ENCODE measurements at places on chromosomes 5 and 9.

GRCh38 chr9:133403766-133404453 lies 13.9 kb downstream of the REXO4 start:
- DNase-seq = no peak

- no peak for DNase-seq
These were observed 7.5 kb downstream of the SLC6A19 start for GRCh38 chr5:1208743-1209488.

DNA sequence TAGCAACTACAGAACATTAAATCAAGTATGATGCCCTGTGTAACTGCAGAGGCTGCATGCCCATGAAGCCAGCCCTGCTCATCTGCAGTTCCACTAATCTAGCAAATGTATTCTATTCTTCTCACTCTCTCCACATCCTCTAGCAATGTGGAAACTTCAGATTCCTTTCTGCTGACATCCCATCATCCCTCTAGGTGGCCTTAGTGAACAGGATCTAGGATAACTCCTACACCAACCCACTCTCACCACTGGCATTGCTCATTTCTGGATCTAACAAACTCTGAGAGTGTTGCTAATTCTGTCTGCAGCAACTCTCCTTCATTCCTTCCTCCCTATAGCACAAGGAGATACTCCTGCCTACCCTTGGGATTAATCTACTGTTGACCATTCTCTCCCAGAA lies 80.8 kb downstream of the FAM81B start:
- no peak for DNase-seq

DNA sequence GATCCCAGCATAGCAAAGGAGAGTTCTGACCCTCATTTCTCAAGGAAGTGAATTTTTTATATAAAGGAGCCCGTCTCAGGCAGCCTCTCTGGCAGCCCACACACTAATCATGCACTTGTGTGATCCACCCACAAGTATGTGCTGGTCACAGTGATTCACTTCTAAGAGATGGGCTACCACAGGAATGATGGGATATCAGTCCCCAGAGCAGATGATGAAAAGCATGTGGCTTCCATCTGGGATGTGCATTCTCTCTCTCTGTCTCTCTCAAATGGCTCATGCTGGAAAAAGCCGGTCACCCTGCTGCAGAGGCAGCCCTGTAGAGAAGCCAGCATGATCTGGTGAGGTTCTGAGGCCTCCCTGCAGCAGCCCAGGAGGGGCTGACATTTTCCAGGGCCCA lies 74.2 kb upstream of the ADCY2 start:
- DNase-seq = no peak

DNA sequence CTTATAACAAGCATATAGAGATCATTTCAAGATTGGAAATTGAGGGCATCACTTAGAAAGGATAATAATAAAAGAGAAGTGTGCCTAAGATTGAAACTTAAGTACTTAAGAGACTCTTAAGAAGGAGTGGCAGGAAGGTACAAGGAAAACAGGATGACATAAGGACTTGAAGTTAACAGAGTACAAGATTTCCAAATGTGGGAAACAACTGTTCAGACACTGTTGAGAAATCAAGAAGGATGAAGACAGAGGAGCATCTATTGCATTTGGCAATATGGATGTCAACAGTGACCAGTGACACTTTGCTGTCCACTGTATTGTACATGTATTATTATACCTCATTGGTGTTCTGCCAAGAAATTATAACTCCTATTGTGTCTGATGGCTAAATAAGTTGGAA lies 157.8 kb upstream of the PTGER4 start:
- no peak for DNase-seq

DNA sequence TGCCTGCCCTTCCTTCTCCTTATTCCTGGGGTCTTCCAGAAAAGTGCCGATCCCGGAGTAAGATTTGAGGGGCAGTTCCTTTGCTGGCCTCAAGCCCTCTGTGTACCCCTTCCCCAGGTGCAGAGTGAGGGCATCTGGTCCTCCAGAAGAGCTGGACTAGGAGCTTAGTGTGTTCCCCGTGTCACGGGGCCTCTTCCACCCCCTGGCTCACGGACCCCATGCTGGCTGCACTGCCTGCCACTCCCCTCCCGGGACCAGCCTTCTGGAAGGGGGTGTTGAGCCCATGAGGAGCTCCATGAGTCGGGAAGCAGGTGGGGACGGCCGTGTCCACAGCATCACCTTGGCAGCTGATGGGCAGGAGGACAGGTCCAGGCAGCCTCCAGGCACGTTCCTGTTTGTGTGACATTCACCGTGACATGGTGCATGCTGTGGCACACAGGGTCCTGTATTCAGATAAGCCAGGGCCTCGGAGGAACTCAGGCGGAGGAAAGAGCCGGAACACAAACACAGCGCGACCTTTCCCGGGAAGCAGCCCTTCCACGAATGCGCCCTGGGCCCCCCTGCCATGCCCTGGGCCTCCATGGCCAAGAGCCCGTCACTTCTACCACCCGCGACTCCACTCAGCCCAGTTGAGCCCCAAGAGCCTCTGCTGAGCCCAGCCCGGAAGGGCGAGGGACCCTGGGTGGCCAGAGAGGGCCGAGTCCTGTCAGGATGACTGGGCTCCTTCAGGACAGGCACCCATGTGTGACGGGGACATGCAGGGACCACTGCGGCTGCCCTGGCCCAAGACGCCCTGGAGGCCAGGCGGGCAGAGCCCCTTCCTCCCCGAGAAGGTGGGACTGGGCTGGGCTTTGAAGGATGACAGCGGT lies 5.9 kb upstream of the LCN1 start:
- DNase-seq = no peak

- no peak for DNase-seq
These were observed 1006.4 kb upstream of the CTNND2 start for GRCh38 chr5:12910641-12911040.

DNA sequence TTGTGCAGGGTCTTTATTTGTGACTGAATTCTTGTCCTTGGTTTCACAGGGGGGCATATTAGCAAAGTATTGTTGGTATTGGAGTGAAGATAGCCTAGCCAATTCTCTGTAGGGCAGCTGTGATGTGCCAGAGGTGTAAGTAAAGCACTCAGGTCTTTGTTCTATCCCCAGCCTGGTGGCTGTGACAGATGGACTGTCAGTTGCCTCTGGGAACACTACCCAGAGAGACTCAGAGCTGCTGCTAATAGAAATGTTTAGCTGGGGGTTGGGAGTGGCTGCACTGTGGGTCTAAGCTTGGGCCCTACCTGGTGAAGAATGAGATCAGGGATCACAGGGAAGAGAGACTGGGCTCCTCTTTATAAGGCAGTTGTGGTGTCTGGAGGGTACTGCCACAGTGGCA lies 1006.5 kb upstream of the TYRP1 start:
- DNase-seq = no peak

DNA sequence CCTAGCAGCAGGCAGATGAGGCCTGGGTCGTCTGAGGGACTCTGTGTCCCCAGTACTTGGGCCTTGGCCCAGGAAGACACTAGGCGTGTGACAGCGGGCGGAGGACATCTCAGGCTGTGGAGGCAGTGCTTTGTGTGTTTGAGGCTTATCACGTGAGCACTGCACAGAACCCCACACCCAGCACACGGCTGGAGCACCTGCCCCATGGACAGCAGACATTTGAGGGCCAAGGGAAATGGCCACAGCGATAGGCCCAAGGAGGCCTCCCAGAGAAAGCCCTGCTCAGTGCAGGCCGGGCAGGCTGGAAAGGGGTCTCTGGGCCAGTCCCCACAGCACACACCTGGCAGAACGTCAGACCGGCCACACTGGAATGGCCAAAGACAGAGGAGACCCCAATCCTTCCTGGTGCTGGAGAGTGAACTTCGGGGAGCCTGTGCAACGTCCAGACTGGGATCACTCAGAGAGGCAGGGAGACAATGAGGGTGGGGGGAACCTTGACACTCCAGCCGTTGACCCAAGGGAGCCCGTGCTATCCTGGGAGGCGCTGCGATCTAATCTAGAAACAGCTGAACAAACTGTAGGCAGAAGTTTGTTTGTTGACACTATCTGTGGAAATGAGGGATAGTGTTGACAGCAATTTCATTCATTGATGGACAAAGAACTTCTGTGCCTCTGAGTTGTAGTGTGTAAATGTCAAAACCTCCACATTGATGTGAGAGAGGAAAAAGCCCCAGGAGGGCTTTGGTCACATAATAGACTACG lies 19.6 kb upstream of the FLT4 start:
- DNase-seq = no peak

DNA sequence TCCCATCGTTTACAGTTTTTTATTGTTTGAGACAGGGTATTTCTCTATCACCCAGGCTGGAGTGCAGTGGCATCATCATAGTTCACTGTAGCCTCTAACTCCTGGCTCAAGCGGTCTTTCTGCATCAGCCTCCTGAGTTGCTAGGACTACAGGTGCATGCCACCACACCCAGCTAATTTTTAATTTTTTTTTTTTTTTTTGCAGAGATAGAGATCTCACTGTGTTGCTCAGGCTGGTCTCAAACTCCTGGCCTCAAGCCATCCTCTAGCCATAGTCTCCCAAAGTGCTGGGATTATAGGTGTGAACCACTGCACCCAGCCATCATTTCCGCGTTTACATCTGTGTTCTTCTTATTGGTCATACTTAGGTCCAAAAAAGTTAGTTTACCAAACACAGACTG lies 53.6 kb downstream of the FSD1L start:
- DNase-seq = no peak

DNA sequence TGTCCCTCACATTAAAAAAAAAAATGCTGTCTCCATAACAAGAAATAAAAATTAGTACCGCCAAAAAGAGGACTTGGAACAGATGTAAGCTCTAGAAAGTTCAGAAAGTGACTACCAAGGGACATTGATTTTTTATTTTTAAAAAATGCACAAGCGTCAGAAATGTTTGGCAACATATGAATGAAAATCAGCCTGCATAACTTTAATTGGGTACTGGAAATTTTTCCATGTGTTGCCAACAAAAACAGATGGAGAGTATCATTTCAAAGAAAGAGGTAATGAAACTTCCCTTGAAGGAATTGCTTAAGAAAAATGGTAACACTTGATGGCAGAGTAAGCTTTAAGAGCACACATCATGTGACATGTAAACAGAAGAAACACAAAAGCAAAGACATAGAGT lies 47.2 kb downstream of the OR2K2 start:
- no peak for DNase-seq

GRCh38 chr5:59326596-59326995 lies 566.9 kb downstream of the PDE4D start:
- DNase-seq = no peak

DNA sequence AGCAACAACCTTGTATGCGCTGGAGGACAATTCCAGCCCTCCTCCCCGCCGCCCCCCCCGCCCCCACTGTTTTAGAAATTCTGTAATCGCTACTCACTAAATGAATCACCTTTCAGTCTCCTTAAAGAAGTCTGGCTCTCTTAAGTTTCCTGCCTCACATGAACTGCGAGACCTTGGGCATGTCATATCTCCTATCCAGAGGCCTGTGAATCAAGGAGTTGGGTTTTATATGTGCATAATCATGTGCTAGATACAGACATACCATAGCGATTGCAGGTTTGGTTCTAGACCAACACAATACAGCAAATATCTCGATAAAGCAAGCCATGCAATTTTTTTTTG lies 337 bp upstream of the DMAC1 start:
- no peak for DNase-seq

GRCh38 chr9:95509851-95510708 lies 6.7 kb downstream of the PTCH1 start:
- no peak for DNase-seq

DNA sequence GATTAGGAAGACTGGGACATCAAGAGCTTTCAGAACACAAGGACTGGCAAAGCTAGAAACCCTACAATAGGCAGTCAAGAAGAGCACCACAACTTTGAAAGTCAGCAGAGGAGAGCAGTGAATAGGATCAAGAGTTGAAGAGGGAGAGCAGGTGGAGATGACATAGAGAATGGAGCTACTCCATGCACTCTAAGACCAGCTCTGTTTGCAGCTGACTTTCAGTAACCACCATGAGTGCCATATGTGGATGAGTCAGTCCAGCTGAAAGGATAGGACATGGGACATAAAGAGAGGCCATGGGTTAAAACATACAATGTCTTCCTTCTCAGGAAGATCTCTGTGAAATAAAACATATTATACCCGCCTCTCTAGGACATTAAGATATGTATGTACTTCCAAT lies 289.1 kb upstream of the KLF4 start:
- DNase-seq = no peak

GRCh38 chr9:35027860-35028259 lies 38.3 kb downstream of the DNAJB5 start:
- no peak for DNase-seq

- DNase-seq = no peak
These were observed 109.9 kb downstream of the EDIL3 start for GRCh38 chr5:84274585-84275468.

DNA sequence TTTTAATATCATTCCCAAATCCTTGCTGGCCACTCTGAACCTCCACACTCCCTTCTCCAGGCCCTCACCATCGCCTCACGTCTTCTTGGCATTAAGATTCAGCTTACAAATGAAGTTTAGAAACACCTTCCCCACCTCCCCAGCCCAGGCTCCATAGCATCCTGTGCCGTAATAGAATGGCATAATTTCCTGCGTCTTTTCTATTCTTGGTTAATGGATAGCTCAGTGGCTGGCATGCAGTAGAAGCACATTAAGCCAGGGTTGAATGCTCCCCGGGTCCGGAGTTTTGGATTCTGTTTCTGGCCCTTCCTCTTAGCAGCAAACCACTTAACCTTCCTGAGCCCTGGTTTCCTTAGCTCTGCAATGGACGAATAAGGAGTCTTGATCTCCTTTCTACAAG lies 13.8 kb downstream of the WWC1 start:
- DNase-seq = no peak

- no peak for DNase-seq
These were observed 24.2 kb downstream of the PPARGC1B start for GRCh38 chr5:149754172-149754880.

DNA sequence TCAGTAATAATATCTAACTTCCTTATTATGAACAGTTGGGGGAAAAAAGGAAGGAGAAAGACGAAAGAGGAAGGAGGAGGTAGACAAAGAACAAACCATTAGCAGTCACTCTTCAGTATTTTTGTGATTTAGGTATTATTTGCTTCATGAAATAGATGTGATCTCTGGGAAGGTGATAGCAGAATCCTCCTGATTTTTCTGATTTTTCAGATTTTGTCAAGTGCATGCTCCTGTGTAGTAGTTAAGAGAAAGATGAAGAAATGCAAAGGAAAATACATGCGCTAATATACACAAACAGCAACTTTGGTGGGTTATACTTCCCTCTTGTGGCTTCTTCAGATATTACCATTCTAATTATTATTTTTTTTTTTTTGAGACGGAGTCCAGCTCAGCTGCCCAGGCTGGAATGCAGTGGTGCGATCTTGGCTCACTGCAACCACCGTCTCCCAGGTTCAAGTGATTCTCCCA lies 31.6 kb downstream of the LMNB1 start:
- DNase-seq = no peak

GRCh38 chr5:132388244-132389050 lies 18.9 kb downstream of the SLC22A5 start:
- DNase-seq = no peak

Measured in HL-60 (cell line).